ENCODE measurements at places on chromosomes 5 and 9.
A peak's percentile ranks its signal among the peaks of the same experiment; 100 is the strongest.

DNA sequence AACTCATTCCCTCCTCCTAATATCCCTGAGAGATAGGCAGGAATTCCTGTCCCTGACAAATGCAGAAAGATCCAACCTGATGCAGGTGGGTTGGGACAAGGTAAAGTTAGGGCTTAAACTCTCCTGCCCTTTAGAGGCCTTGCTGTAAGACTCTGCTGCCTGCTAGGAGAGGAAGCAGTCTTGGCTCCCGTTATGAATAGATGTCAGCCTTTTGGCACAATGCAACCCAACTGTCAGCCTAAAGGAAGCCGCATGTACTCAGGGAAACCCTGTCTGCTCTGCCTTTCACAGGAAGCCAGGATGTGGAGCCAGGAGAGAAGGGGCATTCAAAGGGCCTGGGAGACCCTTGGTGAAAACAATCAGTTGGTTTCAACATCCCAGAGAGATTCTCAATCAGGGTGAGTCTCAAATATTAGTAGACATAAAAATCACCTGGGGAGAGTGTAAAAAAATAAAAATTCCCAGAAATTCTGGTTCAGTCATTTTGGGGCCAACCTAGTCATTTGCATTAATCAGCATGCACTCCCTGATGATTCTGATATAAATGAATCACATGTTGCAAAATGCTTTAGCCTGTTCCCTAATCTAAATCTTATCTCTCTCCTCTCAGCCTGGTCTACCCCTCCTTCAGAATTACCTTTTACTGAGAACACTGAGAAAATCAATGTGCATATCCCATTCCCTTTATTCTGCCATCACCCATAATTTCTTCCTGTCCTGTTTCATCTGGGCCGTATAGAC, 136.2 kb upstream of the TRIM32 start:
- DNase-seq: no peak

- DNase-seq: no peak
Measured at GRCh38 chr5:111427762-111428161, 84.6 kb downstream of the STARD4 start.

- DNase-seq: no peak
Measured at GRCh38 chr5:1069720-1070088, 42.2 kb downstream of the SLC12A7 start.

GRCh38 chr9:92133949-92134604, 18.9 kb upstream of the SPTLC1 start:
- DNase-seq: peak; percentile 74

GRCh38 chr5:14760548-14761002, 96.1 kb downstream of the OTULIN start:
- no peak for DNase-seq

DNA sequence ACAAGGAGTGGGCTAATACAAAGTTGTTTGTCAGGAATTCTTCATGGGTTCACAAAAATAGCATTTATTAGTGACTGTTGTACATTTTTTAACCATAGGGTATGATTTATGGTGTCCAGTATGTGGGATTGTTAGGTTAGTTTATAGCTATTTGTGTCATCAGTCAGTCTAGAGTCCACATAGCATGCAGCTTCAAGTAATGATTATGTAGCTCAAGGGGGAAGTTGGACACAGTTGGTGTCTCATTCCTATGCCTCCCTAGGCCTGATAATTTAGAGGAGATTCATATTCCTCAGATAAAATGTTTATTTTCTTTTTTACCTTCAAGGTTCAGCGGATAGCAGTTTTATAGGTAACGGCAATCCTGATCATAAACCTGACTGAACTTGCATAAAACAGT, 153.8 kb downstream of the OXCT1 start:
- no peak for DNase-seq

- DNase-seq: no peak
Measured at GRCh38 chr5:124477062-124477461, 269.4 kb downstream of the ZNF608 start.

- no peak for DNase-seq
Measured at GRCh38 chr5:155926031-155926430, 400.9 kb upstream of the SGCD start.

DNA sequence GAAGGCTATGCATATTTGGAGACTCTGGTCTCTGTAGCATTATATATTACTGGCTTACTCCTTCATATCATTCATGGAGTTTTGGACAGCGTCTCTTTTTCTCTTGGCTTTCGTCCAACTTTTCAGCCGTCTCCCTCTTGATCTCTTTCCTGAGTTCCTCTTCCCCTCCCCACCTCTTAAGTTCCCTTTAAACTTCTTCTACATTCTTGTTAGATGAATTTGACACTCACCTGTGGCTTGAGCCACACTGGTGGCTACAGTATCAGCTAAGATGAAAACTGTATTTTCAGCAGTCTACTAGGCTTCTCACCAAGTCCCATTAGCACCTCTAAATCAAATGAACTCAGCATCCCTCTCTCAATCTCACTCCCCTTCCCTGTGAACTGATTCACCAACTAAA, 128.1 kb downstream of the STARD4 start:
- no peak for DNase-seq

DNA sequence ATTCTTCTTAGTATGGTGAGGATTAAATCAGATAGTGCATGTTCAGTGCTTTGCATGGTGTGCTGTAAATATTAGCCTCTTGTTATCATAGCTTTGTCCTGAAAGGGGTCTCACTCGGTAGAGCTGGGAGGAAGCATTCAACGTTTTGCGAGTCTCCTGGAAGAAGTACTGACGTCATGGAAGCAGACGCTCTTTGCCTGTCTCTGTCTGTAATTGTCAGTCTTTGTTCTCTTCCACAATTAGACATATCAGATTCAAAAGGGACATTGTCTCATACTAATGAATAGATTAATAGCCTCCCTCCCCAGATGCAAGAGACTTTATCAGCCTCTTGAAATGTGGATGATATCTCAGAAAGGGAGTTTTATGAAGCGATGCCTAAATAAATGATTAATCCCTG, 91.8 kb upstream of the CXCL14 start:
- DNase-seq: no peak

GRCh38 chr5:6907320-6907918, 194.2 kb downstream of the TENT4A start:
- no peak for DNase-seq

GRCh38 chr5:137333928-137334327, 165.2 kb downstream of the SPOCK1 start:
- no peak for DNase-seq

GRCh38 chr5:150119421-150120061, 33.2 kb upstream of the CSF1R start:
- no peak for DNase-seq

- DNase-seq: no peak
Measured at GRCh38 chr9:20582150-20582549, 40.1 kb downstream of the MLLT3 start.

DNA sequence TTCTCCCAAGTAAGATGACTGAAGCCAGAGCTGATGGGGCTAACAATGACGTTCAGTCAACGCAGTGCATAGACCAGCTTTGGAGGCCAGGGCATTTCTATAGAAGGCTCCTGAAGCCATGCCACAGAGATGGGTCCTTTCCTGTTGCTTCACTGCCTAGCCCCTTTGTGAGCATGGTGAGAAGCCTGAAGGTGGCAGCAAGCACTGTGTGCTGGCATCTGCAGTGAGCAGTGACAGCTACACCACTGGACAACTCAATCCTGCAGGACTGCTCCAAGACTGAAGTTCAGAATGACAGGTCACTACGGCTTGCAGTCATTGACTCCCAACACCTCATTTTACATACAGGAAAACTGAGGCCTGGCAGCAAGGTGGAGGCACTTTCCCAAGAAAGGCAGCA, 229.0 kb downstream of the TSSK1B start:
- no peak for DNase-seq

- no peak for DNase-seq
Measured at GRCh38 chr5:103624675-103625074, 62.1 kb upstream of the NUDT12 start.

- DNase-seq: no peak
Measured at GRCh38 chr5:14700478-14701436, 36.2 kb downstream of the OTULIN start.

GRCh38 chr9:78215706-78216105, 20.2 kb upstream of the CEP78 start:
- no peak for DNase-seq

- DNase-seq: peak; percentile 51
Measured at GRCh38 chr5:131379723-131380122, 115.9 kb downstream of the CDC42SE2 start.

DNA sequence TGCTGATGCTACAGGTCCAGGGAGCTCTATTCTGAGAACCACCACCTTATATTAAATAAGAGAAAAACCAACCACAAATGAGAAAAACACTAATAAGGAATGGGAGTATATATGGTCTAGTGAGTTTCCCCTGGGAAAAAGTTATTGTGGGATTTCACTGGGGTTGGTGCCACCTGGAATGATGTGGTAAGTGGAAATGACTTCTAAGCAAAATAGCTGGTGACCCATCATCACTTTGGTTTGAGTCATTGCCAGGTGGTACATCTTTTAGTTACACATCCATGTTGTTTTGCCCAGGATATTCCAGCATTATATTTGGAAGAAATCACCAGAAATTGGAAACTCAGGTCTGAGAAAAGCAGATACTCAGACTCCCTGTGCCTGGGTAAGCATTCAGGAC, 437.3 kb downstream of the DTWD2 start:
- DNase-seq: no peak

GRCh38 chr9:116147821-116148220, 5.8 kb upstream of the PAPPA start:
- DNase-seq: no peak

DNA sequence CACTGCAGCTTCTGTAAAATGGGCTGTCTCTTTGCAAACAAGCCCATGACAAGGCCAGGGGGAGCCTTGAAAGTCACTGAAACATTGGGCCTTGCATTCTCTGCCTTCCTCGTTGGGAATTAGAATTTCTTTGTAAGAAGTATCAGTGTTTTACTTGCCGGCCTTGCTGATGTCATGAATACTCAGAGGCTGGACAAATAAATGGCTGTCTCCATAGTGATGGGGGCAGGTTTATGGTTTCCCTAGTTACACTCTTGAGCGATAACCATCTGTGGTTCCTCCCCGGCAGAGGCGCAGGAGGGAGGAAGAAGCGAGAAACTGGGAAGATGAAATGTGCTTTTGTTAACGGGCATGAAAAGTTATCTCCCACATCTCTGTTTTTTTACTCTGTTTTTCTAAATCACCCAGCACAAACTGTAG, 272.7 kb upstream of the PANK3 start:
- no peak for DNase-seq

DNA sequence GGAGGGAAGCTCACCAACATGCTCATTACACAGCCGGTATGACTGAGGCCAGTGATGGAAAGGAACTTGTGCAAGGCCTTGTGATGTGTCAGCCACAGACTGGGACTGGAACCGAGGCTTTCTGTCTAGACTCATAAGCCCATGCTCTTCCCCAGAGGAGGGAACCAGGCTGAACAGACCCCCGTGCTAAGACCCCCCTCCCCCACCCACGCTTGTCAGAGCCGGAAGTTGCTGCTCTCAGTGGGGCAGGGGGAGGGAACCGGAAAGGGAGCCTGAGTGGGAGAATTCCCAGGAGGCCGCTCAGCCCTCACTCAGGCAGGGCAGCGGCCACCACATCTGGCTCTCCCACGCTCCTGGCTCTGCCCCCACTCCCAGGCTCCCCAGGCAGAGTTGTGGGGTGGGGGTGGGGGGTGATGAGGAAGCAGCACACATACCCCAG, 4.1 kb upstream of the PDGFRB start:
- no peak for DNase-seq

- DNase-seq: no peak
Measured at GRCh38 chr9:99828054-99828416, 6.3 kb downstream of the NR4A3 start.

DNA sequence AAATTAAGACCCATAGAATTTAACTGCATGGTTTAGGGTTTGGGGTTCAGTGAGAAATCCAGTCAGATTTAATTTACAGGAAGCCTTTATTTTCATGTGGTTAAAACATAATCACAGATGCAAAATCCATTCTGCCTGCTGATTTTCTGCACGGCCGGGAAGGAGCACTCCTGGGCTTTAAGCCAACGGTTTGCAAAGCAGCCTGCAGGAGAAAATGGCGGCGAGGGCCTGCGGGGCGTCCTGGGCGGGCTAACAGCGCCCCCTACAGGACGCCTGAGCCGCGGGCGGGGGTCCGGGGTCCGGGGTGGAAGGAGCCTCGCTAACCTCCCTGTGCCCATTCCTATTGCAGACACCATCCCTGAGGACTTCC, 47.6 kb downstream of the THBS4 start:
- DNase-seq: peak; percentile 54

GRCh38 chr9:31236344-31236743, 1148.1 kb upstream of the ACO1 start:
- DNase-seq: no peak

DNA sequence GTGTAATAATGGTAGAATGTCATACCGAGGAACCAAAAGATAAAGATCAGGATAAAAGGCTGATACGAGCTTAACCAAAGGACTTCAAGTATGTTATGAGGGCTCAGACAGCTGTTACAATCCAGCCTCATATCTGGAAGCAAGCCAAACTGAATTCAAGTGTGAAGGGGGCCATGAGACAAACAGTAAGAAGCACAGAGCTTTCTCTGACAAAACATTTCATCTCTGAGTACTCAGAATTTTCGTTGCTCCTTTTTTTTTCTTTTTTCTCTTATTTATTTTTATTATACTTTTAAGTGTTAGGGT, 52.9 kb upstream of the CD180 start:
- no peak for DNase-seq

DNA sequence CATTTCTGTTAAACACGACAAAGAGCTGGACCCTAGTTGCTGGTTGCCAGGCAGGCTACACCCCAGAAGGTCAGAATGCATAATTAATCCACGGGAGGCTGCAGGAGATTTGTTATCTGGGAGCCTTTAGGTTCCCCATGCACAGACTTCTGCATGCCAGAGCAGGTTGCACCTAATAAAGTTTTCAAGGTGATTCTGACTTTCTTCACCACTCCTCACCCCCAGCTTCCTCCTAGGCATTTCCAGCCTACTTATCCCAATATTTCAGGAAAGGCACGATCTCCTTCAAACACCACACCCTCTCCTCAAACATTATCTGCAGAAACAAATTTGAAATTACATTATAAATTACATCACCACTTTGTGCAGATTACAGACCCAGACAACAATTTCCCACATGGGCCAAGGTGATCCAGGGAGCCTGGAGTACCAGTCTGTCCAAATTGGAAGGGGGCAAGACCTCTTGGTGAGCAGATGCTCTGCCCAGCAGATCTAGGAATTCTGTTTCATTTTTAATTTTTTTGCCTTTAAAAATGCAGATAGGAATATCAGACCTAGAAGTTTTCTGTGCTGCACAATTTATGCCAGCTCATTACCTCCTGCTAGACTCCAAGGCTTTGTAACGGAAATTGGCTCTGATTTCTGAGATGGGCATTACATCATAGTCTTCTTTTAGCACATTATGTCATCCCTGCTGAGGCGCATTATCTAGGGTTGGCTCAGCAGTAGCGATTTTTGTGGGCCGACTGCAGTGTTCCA, 363.4 kb upstream of the SLC30A5 start:
- no peak for DNase-seq

- no peak for DNase-seq
Measured at GRCh38 chr5:34524123-34524522, 132.0 kb upstream of the RAI14 start.

Measured in stimulated activated CD4-positive, alpha-beta T cell treated with anti-CD3 and anti-CD28 coated beads, Interleukin-12 subunit alpha, Interleukin-12 subunit beta, amount 100 ng/mL, for 24 hours (primary cell).